ENCODE measurements at places on chromosomes 2 and 18. TPM values are rescaled to one million over a fixed set of nuclear protein-coding genes. Genes with fewer than 3 reads are reported as not detected.

GRCh38 chr2:27072920-27073319 lies 1.5 kb upstream of the OST4 start:
- no peak for DNase-seq

DNA sequence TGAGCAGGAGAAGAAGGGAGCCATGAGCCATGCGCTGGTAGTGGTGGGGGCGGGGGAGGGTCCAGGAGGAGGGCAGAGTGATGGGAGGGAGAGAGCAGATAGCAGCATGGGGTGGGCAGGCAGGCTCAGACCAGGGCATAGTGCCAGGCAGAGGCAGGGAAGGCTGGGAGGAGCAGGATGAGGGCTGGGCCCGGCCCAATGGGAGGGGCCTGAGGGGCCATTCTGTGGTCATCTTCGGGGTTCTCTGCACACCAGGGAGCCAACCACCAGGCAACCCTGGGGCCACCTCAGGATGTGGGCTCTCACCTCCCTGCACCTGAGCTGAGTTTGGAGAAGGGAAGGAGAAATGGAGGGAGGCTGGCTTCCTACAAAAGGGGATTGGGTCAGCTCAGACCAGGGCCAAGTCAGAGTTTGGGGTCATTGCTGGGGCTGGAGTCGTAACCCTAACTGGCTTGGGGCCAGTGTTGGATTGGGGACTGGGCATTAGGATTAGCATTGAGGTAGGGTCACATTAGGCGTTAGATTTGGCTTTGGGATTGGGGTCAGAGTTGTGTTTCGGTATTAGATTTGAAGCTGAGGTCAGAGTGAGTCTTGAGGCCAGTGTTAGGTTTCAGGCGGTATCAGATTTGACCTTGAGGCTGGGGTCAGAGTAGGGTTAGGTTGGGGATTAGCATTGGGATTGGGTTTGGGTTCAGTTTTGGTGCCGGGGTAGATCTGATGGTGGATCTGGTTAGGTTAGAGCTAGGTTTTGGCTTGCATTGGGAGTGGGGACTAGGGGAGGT lies 11.2 kb downstream of the VIL1 start:
- no peak for DNase-seq

DNA sequence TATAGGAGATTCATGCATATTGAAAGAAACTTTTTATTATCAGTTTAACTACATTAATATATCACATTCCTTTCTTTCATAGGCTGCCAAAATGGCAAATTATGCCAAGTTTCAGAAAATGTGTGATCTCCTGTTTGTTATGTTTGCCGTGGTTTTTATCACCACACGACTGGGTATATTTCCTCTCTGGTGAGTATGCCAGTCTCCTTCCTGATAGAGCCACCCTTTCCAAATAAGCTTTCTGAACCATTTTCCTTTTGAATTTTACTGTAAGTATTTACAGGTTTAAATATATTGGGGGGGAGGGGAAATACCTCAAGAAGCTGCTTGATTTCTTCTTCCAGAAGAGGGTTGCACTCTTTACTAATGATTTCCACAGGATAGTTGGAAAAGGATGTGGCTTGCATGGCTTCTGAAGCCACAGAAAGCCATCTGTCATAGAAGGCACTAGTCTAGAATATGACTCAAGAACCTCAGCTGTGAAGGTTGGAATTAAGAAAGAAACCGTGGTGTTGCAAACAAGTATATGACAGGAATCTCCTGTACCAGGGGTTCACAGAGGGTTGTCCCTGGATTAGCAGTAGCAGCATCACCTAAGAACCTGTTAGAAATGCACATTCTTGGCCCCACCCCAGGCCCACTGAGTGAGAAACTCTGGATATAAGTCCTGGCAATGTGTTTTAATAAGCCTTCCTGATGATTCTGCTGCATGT lies 84.5 kb upstream of the NOSTRIN start:
- DNase-seq = no peak

GRCh38 chr2:23649819-23650218 lies 264.8 kb downstream of the KLHL29 start:
- DNase-seq = no peak

DNA sequence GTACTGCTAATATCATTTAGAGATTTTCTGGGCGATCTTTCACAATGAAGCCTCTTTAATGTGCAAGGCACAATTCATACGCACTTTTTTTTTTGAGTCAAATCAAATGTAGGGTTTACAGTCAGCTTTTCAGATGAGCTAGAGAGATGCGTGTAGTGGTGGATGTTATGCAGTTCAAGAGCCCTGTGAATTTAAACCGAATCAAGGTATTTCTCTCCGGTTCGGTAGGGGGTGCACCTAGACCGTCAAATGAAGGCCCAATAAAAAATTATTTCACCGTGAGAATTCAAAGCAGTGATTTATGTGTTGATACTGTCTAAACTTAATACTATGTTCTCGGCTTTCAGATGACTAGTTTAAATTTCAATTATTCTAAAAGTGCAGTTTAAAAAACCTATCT lies 1.1 kb downstream of the PTH2R start:
- no peak for DNase-seq

DNA sequence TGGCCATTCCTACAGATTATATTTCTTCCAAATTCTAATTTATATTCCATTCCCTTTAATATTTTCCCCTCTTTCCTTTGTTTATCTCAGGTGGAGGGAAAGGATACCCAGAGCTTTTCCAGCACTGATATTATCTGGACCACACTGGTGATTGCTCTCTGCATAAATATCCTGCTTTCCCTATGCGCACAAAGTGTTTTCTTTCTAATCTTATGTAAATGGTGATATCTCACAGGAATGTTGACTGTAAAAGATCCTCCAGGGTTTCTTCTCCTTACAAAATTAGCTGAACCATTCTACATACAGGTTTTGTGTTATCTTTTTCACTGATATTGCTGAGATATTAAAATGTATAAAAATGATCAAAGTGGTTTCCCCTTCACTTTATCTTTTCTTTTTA lies 59.1 kb upstream of the GALNT13 start:
- DNase-seq = no peak

DNA sequence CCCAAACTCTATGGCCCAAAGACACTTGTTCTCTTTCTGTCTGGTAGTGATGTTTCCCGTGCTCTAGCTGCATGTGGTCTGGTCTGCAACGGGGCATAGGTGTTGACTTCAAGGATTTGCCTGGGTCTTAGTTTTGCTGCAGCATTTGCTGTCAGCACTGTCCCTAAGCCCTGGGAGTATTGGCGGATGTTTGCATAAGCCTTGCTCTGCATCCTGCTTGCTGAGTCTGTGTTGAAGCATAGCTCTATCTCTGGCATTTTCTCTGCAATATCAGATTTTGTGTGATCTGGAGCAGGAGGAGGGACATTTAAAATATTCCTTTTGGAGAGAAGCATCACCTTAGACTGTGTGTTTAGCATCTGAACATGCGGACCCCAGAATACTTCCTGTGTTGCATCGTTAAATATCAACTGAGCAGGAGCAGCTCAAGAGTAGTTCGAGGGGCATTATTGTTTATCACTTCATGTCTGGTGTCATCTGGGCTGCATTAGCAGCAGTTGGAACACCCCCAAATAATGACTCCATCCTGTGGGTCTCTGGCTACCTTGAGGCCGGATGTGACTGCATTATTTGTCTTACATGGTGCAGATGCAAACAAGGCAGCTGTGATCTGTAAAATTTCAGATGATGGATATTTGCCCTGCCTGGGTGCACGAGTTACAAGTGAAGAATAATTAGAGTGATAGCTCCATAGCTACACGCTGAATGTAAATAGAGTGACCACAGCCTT lies 231.7 kb downstream of the TRIB2 start:
- DNase-seq = no peak

GRCh38 chr2:173673640-173674039 lies 291.5 kb downstream of the SP3 start:
- no peak for DNase-seq

DNA sequence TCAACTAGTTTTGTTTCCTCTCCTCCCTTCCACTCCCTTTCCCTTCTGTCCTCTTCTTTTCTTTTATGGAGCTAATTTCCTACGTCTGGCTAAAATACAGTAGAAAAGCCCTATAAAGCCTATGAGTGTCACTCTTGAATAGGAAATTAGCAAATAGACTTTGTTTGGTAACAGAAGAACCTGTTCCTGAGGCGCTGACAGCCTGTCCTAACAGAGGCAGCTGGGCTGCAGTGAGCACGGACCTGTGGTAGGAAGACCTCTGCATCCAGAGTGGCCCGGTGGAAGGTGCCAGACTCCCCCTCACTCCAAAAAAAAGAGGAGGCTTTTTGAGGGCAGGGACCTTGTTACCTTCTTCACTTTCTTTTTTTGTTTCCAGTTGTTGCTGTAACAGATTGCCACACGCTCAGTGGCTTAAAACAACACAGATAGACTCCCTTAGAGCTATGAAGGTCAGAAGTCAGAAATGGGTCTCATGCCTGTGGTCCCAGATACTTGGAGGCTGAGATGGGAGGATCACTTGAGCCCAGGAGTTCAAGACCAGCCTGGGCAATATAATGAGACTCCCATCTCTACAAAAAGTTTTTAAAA lies 81.2 kb upstream of the TXNDC2 start:
- DNase-seq = no peak

Gene STPG4
- total RNA-seq = not detected

Gene IL1RN
- total RNA-seq = 15.9 TPM

Gene CABYR
- 0.16 TPM for total RNA-seq

Gene ALLC
- not detected for total RNA-seq

Gene MGAT4A
- total RNA-seq = 44.6 TPM

Data from activated T-helper 2 cell treated with anti-CD3 and anti-CD28 coated beads, Interferon-gamma antibody, Interleukin-2, Interleukin-4, amounts not matched to agents 10 μg/mL and 5 μg/mL and 100 μg/mL, durations not matched to agents 14 hours and 24 hours and 36 hours (primary cell).